Effector memory CD8-positive, alpha-beta T cell (primary cell): ENCODE measurements at places on chromosomes 7 and 10.

GRCh38 chr10:86888585-86889381, 68.6 kb downstream of the MMRN2 start:
- H3K4me3 ChIP-seq: no peak overlapping the region
- peaks cover 8% of the 10 kb centered on the region for H3K36me3 ChIP-seq
- no peak for DNase-seq
- no peak overlapping the region for H3K27ac ChIP-seq
- H3K27me3 ChIP-seq: no peaks in the 10 kb centered on the region

DNA sequence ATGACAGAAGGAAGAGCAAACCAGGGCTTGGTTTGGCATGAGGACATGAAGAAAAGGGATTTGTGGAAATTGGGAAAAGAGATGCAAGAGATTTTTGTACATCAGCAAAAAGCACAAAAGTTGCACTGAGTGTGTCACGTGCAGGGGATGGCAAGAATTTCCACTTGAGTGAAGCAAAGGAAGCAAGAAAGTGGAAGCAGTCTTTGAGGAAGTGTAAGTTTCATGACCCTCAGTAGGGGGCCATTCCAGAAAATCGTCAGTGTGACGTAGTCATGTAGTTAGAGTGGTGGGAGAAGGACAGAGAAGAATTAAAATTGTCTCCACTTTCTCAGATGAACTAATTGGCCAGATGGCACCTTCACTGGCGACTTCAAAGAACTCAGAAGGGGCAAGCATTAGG, 123.3 kb upstream of the FZD1 start:
- DNase-seq: no peak
- no peak overlapping the region for H3K27ac ChIP-seq
- no peaks in the 10 kb centered on the region for H3K27me3 ChIP-seq

- no peak overlapping the region for H3K27ac ChIP-seq
- no peaks in the 10 kb centered on the region for H3K27me3 ChIP-seq
- no peak overlapping the region for H3K4me3 ChIP-seq
- peaks cover 4% of the 10 kb centered on the region for H3K36me3 ChIP-seq
- peaks cover 11% of the 10 kb centered on the region for H3K4me1 ChIP-seq
Observed at GRCh38 chr10:50387007-50387731, 135.9 kb upstream of the ASAH2 start.

DNA sequence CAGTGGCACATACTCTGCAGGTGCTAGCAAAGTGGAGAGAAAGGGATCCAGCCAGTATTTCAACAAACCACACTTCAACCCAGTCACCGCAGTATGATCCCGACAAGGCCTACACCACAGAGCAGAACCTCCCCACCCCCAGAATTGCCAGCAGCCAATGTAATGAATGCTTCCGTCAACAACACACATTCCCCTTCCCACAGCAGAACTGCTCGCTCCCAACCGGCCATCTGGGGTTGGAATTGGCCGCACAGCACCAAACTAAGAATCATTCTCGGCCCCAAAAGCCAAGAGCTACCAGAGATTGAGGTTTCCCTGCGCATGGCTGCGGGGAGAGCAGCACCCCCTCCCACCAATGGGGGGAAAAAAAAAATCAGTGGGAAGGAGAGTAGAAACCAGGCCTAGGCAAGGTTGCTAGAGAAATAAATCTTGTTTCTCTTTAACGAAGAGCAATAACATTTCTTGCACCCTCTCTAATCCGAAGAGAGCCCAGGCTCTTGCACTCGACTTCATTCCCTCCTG, 1.1 kb downstream of the WASL start:
- peaks cover 22% of the 10 kb centered on the region for H3K36me3 ChIP-seq
- no peaks in the 10 kb centered on the region for H3K27me3 ChIP-seq
- no peak for DNase-seq

GRCh38 chr10:72242675-72243074, 26.6 kb upstream of the ASCC1 start:
- DNase-seq: no peak
- peak overlapping the region; percentile 85 for H3K27ac ChIP-seq
- no peak overlapping the region for H3K4me3 ChIP-seq
- H3K36me3 ChIP-seq: no peaks in the 10 kb centered on the region
- H3K27me3 ChIP-seq: no peaks in the 10 kb centered on the region
- peaks cover 49% of the 10 kb centered on the region for H3K4me1 ChIP-seq

DNA sequence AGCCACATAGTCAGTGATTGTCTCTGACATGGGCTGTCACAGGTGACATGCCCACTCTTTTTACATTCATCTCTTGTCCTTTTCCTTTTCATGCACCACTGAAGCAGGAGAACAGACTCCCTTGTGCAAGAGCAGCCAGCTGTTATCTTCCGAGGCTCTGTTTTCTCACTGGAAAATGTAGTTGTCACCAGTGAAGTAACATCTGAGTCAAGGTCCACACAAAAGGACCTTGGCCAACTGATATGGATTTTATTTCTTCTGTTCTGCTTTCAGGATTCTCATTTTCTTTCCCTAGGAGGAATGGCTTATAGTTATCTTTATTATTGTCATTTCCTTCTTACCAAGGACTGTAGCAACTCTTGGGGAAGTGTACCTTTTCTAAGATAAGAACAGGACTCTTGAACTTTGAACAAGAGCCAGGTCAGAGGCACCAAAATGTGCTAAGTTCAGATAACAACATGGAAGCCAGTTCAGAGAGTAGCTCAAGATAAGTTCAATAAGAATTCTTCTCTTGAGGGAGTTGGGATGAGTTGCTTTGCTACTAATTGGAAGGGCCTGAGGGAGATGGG, 22.7 kb downstream of the AVPI1 start:
- H3K27me3 ChIP-seq: no peaks in the 10 kb centered on the region
- peaks cover 64% of the 10 kb centered on the region for H3K36me3 ChIP-seq
- no peak for DNase-seq
- H3K4me3 ChIP-seq: no peak overlapping the region
- no peak overlapping the region for H3K27ac ChIP-seq

- no peaks in the 10 kb centered on the region for H3K4me1 ChIP-seq
- H3K4me3 ChIP-seq: no peak overlapping the region
- H3K27ac ChIP-seq: no peak overlapping the region
- H3K36me3 ChIP-seq: no peaks in the 10 kb centered on the region
- no peak for DNase-seq
- H3K27me3 ChIP-seq: peaks cover 6% of the 10 kb centered on the region
Observed at GRCh38 chr10:127368101-127368500, 171.7 kb upstream of the INSYN2A start.

- DNase-seq: no peak
- H3K27ac ChIP-seq: no peak overlapping the region
- no peak overlapping the region for H3K4me3 ChIP-seq
- H3K36me3 ChIP-seq: no peaks in the 10 kb centered on the region
- peaks cover 15% of the 10 kb centered on the region for H3K4me1 ChIP-seq
Observed at GRCh38 chr7:12726908-12727307, 39.5 kb downstream of the ARL4A start.

- no peak overlapping the region for H3K27ac ChIP-seq
- peaks cover 6% of the 10 kb centered on the region for H3K27me3 ChIP-seq
- no peaks in the 10 kb centered on the region for H3K36me3 ChIP-seq
- no peak for DNase-seq
Observed at GRCh38 chr10:128734161-128734560, 607.9 kb upstream of the MKI67 start.

- peaks cover 2% of the 10 kb centered on the region for H3K4me1 ChIP-seq
- H3K4me3 ChIP-seq: peak overlapping the region; percentile 63
- DNase-seq: no peak
- no peak overlapping the region for H3K27ac ChIP-seq
- peaks cover 36% of the 10 kb centered on the region for H3K27me3 ChIP-seq
- H3K36me3 ChIP-seq: peaks cover 20% of the 10 kb centered on the region
Observed at GRCh38 chr7:25852211-25852938, 299.6 kb upstream of the NFE2L3 start.

DNA sequence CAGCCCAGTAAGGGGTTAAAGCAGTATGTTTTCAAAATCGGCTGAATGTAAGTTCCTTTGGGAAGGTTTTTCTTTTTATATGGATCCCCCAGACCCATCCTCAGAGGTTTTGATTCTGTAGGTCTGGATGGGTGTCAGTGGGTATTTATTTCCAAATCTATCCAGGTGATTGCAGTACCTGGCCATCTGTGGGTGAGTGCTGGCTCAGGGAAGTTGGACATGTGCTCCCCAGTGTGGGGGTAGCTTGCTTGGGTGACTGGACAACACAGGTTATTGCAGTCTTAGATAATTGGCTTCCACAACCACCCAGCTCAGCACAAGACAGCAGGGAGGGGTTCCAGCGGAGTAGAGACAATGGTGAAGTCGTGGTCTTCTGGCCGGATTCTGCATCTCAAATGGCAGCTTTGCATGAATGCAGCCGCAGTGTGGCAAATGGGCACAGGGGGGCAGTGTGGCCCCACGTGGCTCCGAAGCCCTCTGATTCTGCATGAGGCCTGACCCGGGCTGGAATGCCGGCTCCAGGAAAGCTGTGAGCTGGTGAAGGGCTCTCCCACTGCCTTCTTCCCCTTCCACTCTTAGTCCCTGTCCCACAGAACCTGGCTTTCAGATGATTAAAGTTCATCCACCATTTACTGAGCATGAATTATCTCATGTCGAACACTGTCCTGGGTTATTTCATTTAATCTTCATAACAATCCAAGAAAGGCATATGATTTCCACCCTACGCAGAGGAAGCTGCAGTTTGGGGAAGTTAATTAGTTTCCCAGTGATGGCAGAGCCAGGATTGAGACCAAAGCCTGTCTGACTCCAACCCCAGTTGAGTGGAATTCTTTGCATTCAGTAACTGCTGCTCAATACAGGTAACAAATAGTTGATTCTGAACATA, 64.5 kb upstream of the SYPL1 start:
- peak; percentile 75 for DNase-seq
- H3K4me1 ChIP-seq: no peaks in the 10 kb centered on the region

DNA sequence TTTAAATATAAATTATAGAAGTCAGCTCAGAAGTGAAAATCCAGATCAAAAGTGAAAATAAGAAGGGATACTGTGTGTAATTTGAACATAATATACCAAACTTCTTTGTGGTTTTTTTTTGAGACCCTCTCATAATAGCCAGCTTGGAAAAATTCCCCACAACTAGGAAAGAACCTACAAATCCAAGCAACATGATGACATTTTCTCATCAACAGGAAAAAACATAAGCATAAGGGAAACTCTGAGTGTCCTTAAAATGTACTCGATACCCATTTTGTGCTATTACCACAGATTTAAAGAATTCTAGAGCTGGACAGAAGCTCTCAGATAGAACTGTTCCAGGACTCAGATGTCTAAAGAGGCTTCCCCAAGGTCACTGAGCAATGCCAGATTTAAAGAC, 214.8 kb upstream of the KLF14 start:
- H3K27ac ChIP-seq: no peak overlapping the region
- peaks cover 49% of the 10 kb centered on the region for H3K4me1 ChIP-seq
- H3K36me3 ChIP-seq: peaks cover 40% of the 10 kb centered on the region
- H3K27me3 ChIP-seq: no peaks in the 10 kb centered on the region

DNA sequence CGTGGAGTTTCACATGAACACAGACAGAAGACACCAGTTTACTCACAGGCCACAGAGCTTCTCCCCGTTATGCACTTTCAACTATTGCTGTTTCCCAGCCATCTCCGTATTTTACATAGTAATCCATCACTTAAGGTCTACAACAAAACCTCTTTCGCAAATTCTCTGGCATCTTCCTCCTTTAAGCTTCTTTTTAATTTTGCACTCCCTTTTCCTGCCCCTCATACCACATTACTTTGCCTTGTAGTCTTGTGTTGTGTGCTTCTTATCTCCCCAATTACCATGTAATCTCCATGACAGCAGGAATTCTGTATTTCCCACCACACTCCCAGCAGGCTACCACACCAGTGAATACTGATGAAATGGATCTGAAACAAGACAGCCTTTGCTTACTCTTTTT, 87.3 kb downstream of the ODAD2 start:
- no peak for DNase-seq
- no peak overlapping the region for H3K27ac ChIP-seq
- no peak overlapping the region for H3K4me3 ChIP-seq
- H3K4me1 ChIP-seq: no peaks in the 10 kb centered on the region
- no peaks in the 10 kb centered on the region for H3K36me3 ChIP-seq
- peaks cover 30% of the 10 kb centered on the region for H3K27me3 ChIP-seq
